NCI-H1092 (cell line): ENCODE measurements at places on chromosomes 7 and 10.

DNA sequence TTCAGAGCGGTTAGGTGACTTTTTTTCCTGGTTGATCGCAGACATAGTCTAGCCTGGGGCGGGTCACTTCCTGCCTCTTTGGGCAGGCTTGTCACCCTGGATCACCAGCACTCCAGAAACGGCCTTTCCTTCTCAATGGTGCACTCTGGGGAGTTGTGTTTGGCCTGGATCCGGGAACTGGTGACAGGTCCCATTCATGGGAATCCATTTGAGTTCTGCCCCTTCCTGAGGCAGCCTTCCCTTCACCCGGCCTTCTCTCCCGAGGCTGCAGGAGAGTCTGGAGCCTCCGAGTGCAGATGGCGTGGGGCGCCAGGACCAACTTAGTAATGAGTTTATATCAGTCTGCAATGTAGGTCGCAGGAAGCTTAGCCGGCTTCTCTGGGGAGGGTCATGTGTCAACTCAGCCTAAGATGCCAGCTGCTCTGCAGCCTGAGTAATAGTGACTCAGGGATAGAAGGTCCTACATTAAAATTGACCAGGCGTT lies 54.2 kb downstream of the TACR2 start:
- no peak for DNase-seq

GRCh38 chr7:111408724-111409123 lies 153.6 kb downstream of the IMMP2L start:
- no peak for DNase-seq

GRCh38 chr10:18213271-18213670 lies 73.0 kb downstream of the CACNB2 start:
- no peak for DNase-seq

DNA sequence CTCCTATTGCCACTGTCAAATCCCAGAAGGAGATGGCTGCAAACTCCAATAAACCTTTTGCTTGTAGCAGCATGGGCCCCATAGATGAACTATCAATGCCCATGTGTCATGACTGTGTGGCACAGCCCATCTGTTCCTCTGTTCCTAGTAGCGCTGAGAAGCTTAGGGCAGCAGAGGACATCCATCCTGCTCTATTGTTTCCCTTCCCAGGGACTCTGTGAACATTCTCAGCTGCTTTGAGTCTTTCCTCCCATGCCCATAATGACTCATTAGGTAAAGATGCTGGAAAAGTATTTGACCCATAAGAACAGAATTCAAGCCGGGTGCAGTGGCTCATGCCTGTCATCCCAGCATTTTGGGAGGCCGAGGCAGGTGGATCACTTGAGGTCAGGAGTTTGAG lies 28.3 kb downstream of the STMP1 start:
- DNase-seq: no peak

GRCh38 chr7:12296051-12296570 lies 85.0 kb downstream of the TMEM106B start:
- DNase-seq: no peak

- no peak for DNase-seq
Observed at GRCh38 chr7:64433590-64433989, 119.8 kb downstream of the ZNF736 start.

DNA sequence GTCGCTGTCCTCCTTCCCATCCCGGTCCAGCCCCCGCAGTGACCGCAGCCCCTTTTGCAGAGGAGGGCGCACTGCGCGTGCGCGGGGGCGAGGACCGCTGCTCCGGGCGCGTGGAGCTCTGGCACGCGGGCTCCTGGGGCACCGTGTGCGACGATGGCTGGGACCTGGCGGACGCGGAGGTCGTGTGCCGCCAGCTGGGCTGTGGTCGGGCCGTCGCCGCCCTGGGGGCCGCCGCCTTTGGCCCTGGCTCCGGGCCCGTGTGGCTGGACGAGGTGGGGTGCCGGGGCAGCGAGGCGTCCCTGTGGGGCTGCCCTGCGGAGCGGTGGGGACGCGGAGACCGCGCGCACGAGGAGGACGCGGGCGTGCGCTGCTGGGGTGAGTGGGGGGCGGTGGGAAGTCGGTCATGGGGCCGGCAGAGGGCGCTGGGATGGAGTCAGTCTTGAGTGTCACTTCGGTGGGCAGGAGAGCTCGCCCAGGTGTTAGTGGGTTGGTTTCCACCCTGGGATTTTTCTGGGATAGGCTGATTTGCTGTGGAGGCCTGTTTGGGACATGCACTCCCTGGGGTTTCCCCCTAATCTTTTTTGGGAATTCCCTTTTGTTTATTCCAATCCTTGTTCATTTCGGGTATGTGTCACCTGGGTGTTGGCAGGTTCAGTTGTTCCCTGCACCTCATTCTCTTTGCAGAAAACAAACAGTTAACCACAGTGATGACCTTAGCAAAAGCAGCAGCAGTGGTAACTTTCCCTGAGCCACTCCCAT lies 11.6 kb downstream of the SCART1 start:
- DNase-seq: no peak

DNA sequence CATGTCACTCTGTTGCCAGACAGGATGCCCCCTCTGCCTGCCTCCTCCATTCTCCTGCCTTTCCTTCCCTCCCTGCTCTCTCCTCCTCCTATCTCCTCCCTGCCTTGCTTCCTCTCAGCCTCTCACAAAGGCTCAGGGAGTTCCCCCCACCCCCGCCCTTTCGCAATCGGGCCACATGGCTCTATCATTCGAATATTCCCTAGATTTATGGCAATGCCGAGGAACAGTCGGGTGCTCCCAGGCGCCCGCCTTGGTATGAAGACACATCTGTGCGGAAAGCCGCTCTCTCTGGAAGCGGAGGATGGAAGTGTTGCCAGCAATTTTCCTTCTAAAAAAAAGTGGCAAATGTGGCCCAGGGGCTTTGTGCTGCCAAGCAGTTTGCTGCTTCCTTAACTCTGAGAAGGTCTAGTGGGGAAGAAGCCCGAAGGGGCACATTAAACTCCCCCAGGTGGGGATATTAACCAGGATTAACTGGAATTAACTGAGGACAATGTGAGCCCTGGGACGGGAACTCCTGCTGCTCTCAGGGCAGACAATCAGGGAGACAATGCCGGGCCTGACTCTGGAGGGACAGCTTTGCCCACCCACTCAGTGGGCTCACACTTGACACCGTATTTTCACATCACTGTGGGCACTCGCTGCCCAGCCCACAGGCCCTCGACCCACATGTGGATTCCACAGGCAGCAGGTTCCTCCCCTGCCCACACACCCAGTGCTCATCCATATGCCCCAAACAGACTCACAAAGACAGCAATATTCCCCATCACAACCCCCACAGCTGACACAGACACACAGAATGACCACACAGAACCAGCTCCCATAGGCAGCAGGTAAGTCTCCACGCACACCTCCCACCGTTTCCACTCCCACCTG lies 88.4 kb upstream of the SMNDC1 start:
- DNase-seq: no peak

- no peak for DNase-seq
Observed at GRCh38 chr7:3302681-3303320, 1.7 kb downstream of the SDK1 start.
